ENCODE measurements at places on chromosomes 6 and 20.

GRCh38 chr20:8523684-8524083 lies 391.6 kb downstream of the PLCB1 start:
- DNase-seq = no peak

GRCh38 chr6:117118490-117118889 lies 146.9 kb upstream of the VGLL2 start:
- no peak for DNase-seq

GRCh38 chr6:15462717-15463525 lies 199.9 kb downstream of the DTNBP1 start:
- DNase-seq = no peak

GRCh38 chr6:13848522-13849150 lies 34.3 kb upstream of the MCUR1 start:
- DNase-seq = no peak

DNA sequence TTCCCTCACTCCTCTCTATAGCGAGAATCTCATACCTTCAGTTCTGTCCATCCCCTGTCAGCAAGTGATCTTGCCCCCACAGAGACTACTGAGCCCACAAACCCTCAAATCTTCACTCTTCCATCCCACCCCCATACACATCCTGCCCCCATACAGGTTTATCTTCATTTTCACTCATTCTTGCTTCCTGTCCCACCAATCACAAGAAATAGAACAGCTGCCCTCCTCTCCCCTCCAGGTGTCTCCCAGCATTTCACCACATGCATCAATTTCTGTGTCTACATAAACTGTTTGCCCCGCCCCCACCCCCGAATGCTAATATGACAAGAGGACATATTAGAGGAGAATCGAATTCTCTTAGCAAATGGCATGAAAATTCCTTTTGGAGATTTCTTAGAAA lies 54.9 kb upstream of the CARMIL1 start:
- DNase-seq = no peak

GRCh38 chr6:6694368-6694780 lies 105.9 kb downstream of the LY86 start:
- no peak for DNase-seq

GRCh38 chr6:75065523-75065922 lies 140.3 kb downstream of the COL12A1 start:
- DNase-seq = no peak

- DNase-seq = no peak
Measured at GRCh38 chr6:108623995-108624394, 63.3 kb downstream of the FOXO3 start.

DNA sequence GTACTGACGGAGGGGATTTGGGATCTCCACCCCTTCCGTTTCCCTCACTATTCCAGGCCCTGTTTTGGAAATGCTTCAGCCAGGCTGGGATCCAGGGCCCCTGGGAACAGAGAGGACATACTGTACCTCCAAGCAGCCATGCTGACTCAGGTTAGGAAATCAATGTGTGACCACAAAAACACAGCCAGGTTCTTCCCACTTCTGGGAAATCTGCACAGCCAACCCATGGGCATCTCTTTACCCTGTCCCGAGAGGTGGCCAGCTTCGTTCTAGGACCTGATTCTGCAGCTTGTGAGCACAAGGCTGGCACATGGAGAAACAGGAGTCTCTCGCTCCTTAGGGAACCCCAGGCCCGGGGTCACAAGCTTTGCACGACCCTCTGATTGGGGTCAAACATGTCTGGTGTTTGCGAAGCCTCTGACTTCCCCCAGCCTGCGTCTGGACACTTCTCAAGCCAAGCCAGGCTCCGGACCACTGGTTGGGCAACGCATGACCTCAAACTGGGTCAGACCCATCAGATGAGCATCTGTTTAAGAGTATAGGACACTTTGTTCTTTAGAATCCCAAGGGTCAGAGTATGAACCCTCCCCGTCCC lies 8.3 kb upstream of the TTPAL start:
- DNase-seq = no peak

All from activated CD8-positive, alpha-beta memory T cell treated with anti-CD3 and anti-CD28 coated beads for 4 hours (primary cell).